ENCODE measurements at places on chromosomes 4 and X. TPM values are rescaled to one million over a fixed set of nuclear protein-coding genes. Genes with fewer than 3 reads are reported as not detected.

GRCh38 chrX:111779582-111779981 is 96.4 kb upstream of the TRPC5OS start:
- no peak for DNase-seq

- no peak for DNase-seq
Observed at GRCh38 chr4:99024481-99025275, 29.2 kb downstream of the METAP1 start.

- no peak for DNase-seq
Observed at GRCh38 chr4:39933671-39934590, 43.8 kb downstream of the PDS5A start.

The SSX4 gene
- total RNA-seq, result not detected

The RBMXL3 gene
- not detected for total RNA-seq

DNA sequence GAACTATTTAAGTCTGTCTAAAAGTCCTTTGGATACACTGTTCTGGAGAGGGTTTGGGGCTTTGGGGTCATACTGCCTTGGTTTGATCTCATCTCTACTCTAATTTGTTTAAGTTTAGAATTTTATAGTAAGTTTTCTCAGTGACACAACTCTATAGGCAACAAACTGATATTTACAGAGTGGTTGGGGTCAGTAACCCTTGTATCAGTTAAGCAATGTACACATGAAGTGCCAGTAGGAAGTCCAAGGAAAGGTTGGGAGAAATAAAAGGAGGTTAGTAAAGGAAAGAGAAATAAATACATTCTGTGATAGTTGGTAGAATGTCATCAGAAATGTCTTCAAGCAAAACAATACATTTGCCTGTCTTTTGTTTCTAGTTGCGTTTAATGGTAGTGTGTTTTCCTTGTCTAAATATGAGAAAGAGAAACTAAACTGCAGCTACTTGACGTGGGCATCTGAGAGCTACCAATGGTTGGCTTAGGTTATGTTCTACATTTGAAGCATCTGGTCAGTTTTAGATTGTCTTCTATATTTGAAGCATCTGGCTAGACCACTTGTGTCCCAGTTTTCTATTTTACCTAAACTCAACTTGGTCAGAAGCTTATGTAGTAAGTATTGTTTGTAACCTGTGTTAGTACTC is 6.9 kb downstream of the ATP7A start:
- DNase-seq, result no peak

DNA sequence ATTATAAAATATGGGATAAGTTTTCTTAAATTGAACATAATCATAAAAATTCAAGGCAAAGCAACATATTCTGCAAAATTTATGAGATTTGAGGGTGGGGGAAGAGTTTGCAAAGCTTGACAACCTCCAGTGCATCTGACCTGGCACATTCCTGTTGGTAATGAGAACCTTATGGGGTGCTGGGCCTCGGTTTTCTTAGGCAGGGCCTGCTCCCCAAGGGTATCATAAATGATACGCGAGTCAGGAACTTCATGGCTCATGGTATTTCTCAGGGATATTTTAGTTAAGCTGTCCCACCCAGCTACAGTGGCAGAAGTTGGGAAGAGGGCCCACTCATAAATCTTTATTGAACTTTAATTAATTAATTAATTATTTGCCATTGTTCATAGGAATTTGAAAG is 13.2 kb downstream of the AFF2 start:
- DNase-seq, result no peak

The ARX gene
- total RNA-seq, result 5.8 TPM

The HAND2 gene
- total RNA-seq, result 3.9 TPM

DNA sequence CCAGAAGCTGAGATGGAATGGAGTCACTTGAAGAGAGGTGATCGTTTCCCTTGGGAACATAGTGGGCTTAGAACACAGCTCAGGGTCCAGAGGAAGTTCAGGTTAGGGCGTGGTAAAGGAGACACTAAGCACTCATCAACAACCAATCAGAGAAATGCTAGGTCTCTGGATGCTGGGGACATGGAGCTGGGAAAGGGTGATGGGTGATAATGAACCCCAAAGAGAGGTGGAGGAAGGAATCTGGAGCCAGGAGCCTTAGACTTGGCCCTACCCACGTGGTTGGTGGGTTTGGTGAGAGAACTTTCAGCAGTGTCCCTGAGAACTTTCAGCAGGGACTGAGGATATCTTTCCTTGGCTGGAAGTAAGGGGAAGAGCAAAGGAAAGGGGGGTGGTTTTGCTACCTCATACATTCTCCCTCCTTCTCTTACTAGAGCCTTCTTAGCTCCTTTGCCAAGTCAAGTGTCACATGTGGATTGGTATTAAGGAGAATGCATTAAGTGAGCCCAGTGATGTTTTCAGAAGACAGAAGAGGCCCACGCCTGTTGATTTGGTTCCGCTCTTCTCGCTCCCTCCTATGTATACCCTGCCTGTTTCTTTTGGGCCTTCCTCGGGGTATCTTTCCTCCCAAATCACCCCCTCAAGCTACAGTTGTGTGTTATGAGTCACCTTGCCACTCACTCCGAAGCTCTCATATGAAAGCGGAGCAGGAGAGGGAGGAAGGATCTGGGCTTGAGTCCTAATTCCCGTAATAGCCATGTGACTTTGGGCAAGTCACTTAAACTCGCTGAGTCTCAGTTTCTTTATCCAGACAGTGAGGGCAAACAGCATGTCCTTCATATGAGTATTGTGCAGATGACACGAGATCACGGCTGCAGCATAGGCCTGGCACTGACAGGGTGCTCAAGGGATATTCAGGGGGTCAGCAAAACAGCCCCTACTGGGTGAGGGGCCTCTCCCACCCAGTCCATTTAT is 63.1 kb downstream of the TSC22D3 start:
- DNase-seq, result no peak

The BEX5 gene
- 26.8 TPM for total RNA-seq

GRCh38 chrX:20571611-20572010 is 304.9 kb upstream of the RPS6KA3 start:
- no peak for DNase-seq

DNA sequence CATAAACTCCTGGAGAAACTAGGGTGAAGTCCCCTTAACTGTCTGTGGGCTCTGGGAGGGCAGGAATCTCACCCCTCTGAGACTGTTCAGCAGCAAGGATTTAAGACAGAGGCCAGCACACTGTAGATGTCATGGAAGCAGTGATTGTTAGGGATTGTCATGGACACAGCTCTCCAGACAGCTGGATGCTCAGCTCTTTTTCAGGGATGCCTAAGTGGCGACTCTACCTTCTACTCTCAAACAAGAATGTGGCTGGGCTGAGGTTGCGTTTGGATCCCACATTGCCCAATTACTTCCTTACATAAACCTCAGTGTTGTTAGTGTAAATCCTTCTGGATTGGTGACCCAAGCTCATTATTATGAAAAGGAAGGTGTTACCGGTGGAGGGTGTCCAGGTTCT is 291.9 kb upstream of the VCX3A start:
- no peak for DNase-seq

DNA sequence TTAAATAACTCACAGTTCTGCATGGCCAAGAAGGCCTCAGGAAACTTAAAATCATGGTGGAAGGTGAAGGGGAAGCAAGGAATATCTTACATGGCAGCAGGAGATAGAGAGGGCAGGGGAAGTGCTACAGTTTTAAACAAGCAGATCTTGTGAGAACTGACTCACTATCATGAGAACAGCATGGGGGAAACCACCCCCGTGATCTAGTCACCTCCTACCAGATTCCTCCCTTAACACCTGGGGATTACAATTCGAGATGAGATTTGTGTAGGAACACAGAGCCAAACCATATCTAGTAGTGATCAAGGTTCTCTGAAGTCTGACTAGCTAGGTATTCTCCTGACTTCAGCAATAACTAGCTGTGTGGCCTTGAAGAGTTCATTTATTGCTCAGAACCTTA is 56.0 kb downstream of the BANK1 start:
- no peak for DNase-seq

- no peak for DNase-seq
Observed at GRCh38 chr4:37981425-37981824, 21.2 kb downstream of the PTTG2 start.

DNA sequence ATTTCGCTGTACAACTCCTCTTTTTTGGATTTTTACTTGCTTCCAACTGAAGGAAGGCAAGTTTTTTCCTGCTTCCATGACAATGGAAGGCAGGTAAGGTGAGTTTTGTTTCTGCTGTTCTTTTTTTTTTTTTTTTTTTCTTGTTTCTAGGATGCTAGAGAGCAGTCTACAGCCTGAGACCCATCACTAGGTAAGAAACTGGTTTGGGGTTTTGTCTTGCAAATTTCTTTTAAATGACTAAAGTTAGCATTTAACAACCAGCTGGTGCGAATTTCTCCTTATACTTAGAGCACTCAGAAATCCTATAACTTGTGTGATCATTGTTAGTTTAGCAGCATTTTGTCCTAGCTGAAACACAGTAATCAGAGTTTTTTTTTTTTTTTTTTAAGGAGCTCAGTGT is 378.4 kb upstream of the CNKSR2 start:
- DNase-seq, result no peak

The SPCS3 gene
- total RNA-seq, result 118 TPM

- DNase-seq, result no peak
Observed at GRCh38 chr4:48832571-48832970, 1.7 kb downstream of the OCIAD1 start.

DNA sequence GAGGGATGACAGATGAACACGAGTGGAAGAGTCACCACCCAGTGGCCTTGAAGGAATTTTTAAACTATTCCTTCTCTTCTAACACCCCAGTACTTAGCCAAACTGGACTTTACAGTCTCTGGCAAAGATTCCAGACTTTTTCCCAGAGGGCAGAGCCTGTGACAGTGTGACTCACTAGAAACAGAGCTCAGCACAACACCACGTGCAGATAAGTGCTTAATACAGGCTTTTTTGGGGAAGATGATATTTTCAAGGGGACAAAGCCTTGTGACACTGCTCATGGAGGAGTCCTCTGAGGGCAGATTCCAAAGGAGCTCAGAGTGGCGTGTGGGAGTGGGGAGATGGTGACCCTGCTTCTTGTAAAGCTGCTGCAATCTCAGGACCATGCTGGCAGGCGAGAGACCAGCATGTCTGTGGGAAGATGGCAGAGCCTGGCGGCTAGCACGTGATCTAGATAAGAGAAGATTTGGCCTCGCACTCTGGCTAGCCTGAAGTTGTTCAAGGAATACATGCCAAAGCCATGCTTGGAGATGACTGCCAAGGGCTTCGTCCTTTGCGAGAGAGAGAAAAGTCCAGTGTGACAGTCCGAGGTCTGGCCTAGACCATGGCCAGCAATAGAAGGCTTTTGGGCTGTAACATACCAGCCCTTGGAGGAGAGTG is 2.4 kb downstream of the RAB33A start:
- DNase-seq, result no peak

- no peak for DNase-seq
Observed at GRCh38 chrX:130083107-130083490, 27.2 kb downstream of the ELF4 start.

DNA sequence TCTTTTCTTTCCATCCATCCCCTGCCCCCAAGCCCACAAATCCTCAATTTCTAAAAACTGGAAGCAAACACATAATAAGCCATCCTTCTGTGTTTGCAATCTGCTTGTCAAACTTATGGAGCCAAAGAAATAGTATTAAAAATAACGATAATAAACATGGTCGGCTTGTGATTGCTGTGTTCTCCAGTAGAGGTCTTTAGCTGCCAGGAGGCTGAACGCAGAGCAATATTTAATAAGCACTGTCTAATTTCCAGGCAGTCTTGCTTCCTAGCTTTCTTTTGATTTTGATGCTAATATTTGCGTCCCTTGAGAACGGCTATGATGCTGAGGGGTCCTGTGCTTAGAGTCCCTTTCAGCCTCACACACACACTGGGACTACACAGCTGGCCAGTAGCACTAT is 3.2 kb upstream of the HELT start:
- no peak for DNase-seq

The KLF8 gene
- total RNA-seq, result 4.8 TPM

DNA sequence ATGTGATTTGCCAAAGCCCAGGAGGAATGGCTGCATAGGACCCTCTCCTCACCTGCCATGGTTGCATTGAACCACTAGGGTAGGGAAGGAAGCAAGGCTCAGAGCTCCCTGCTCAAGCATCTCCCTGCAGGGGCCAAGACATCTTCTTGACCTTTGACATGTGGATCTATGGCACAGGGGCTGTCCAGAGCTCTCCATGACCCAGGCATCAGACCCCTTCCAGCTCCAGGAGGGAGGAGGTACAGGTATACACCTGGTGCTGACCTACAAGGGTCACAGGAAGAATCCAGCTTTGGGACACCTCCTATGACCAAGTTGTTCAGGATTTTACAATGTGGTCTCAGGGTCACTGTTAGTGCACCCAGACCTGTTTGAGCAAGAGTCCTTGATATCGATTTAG is 23.2 kb upstream of the ASMTL start:
- no peak for DNase-seq

DNA sequence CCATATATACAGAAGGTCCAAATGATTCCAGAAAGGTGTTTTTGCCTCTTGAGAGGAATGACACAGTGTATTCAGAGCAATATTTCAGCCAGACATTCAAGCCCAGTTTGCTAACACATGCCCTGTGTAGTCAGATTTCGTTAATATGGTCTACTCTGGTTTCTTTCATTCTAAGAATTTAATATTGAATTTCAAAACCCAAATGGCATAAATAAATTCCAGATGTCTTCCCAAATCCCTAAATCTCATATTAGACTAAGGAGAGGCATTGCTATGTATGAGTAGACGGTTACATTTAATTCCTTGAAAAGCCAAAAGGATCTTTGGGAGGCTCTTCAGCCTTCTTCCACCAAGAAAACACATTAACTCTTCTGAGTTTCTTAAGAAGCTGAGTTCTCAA is 66.3 kb upstream of the C1QTNF7 start:
- DNase-seq, result no peak

GRCh38 chrX:16678689-16679088 is 28.7 kb downstream of the S100G start:
- DNase-seq, result no peak

The PDE6B gene
- total RNA-seq, result 10.4 TPM

The CXCL8 gene
- 1.1 TPM for total RNA-seq

DNA sequence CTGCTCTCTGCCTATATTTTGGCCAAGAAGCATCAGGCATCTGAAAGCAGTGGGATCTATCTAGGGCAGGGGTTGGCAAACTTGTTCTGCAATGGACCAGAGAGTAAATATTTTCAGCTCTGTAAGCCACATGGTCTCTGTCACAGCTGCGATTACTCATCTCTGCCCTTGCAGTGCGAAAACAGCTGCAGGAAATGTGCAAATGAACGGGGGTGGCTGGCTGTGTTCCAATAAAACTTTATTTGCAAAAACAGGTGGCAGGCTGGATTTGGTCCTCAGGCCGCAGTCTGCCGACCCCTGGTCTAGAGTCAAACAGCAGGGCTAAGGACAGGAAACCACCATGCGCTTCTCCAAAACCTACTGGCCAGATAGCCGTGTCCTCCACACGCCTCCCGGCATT is 48.6 kb downstream of the ACOX3 start:
- no peak for DNase-seq
